T-helper 9 cell (primary cell): ENCODE measurements at places on chromosomes 7 and 10.

DNA sequence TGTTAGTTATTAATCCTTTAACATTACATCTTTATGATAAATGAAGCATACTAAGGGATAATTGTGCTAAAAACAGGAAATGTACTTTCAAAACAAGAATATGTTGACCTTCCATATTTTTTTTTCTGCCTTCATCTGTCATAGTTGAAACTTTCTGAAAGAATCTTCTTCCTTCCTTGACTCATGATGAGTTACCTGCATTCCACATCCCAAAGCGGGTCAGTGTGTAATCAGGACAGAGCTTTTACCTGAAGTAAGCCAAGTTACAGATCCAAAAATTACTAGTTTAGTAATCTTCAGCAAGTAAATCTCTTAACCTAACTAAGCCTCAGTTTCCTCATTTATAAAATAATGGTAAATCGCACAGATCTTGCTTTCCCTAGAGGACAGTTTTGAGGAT, 13.4 kb upstream of the ARL4A start:
- DNase-seq = no peak

DNA sequence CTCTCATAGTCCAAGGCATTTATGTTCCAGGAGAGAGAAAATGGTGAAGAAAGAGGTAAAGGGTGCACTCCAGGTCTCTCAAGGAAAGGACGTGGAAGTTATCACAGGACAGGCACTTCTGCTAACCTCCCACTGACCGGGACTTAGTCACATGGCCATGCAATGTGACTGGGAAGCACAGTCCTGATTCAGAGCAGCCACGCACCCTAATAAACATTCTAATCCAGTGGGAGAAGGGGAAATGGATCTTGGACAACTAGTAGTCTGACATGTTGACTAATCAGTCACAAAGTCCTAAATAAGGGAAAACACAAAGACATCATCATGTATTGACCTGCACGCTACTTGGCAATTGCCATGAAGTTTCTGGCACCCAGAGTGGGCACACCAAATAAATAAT, 417.5 kb upstream of the ZMIZ1 start:
- DNase-seq = no peak

GRCh38 chr10:12909836-12910185, 91.7 kb downstream of the CCDC3 start:
- no peak for DNase-seq

- no peak for DNase-seq
These were observed 608.2 kb downstream of the GALNT17 start for GRCh38 chr7:71740174-71740560.

GRCh38 chr10:8379906-8380832, 325.7 kb downstream of the GATA3 start:
- DNase-seq = no peak

DNA sequence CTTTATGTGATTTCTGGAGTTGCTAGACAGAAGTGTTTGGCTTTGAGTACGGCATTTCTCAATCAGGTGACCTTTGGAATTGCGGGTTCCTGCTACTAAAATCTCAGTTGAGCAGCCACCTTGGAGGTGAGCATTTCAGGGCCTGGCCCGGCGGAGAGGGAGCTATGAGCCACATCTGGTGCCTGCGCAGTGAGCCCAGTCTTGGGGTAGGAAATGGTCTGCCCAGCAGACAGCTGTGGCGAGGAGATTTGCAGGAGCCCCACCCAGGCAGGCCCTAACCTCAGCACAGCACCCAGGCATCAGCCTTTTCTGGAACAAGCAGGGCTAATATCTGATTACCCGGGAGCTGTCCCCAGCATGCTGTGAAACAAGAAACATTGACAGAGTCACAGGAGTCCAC, 547.9 kb upstream of the FOXK1 start:
- no peak for DNase-seq

DNA sequence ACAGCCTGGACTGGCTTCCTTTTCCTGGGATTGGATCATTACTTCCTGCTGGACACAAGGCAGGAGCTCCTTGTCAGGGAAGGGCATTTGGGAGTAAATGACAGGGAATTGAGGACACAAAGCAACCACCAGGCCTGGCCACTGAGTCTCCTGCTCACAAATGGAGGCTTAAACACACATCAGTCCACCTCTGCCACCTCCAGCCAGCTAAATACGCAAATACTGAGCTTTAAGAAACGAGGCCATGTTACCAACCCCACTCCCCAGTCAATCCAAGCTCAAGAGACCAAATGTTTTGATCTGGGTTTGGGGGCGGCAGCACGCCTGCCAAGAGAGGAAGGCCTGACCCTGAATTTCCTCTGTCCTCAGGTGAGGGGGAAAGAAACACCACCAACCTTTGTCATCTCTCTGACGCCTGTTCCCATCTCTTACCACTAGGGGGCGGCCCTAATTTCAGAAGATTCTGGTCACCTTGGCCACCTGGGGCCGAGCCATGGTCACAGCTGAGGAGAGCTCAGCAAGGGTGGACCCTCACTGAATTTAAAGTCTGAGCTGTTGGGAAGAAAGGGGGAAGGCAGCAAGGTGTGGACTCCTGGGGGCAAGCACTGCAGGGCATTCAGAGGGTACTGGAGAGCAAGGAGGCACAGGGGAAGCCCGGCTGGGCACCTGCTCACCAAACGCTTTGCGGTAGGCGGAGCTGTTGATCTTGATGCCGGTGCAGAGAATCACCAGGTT, 16.5 kb downstream of the AIFM2 start:
- peak; percentile 40 for DNase-seq

GRCh38 chr7:32892521-32893206, 1.1 kb upstream of the KBTBD2 start:
- peak; percentile 21 for DNase-seq

DNA sequence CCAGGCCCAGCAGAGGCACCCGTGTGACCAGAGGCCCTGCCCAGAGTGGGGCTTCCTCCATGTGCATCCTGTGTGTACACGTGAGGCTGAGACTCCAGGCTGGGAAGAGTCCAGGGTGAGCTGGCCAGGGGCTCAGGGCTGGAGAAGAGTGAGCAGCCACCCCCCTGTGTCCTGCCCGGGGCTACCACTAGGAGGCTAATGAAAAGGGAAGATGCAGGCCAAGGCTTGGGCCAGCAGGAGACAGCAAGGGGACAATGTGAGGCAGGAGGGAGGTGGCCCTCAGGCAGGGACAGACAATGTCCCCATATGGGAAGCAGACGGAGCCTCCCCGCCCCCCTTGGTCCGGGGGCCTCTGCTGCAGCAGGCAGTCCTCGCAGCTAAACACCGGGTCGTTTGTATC, 102.0 kb downstream of the HIF1AN start:
- no peak for DNase-seq

DNA sequence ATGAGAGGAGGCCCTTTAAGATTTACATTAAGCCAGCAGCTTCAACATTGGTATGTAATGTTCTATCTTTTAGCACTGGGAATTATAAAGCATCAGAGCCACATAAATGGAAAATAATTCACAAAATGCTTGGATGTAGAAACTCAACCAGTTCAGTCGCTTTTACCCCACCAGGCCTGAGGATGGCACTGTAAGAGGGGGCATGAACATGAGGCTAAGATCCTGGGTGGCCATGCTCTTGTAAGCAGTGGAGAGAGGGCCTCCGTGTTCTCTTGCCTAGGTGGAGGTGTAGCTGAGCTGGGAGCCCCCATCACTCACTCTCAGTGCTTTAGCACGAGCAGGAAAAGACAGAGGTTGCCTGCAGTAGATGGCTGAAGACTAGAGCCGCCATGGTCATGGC, 238.8 kb downstream of the FANK1 start:
- no peak for DNase-seq

GRCh38 chr7:121954803-121955202, 81.8 kb downstream of the PTPRZ1 start:
- no peak for DNase-seq

GRCh38 chr7:152142976-152143595, 117.6 kb downstream of the GALNT11 start:
- no peak for DNase-seq

DNA sequence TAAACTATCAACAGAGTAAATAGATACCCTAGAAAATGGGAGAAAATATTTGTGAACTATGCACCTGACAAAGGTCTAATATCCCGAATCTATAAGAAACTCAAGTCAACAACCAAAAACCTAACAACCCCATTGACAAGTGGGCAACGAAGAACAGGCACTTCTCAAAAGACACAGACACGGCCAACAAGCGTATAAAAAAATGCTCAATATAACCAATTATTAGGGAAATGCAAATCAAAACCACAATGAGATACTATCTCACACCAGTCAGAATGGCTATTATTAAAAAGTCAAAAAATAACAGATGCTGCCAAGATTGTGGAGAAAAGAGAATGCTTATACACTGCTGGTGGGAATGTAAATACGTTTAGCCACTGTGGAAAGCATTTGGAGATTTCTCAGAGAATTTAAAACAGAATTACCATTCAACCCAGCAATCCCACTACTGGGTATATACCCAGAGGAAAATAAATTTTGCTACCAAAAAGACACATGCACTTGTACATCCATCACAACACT, 63.2 kb upstream of the CAV2 start:
- no peak for DNase-seq

GRCh38 chr7:28661826-28662595, 249.7 kb downstream of the CREB5 start:
- no peak for DNase-seq

DNA sequence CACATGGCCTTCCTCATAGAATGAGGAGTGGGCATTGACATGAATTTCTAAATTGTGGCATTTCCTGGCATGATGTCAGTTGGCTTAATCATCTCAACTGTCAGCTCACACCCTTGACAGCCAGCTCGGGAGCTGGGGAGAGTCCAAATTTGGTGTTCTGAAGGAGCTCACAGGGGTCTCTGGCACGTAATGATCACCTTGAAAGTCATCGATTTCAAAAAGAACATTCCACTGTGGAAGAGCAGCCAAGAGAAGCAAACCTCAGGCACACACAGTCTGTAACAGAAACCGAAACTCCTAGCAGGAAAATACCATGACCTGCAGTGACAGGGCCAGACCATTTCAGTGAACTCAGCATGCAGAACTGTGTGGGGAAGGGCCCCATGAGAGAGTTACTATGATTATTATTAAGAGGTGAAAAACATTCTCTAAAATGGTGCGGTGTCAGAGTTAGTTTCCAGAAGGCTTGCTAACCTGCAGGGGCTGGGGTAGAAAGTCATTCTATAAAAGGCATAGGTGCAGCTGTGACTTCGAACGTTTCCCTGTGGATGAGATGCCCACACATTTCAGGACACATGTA, 26.4 kb upstream of the KLF6 start:
- DNase-seq = no peak

GRCh38 chr7:44196450-44196872, 4.3 kb upstream of the YKT6 start:
- DNase-seq = no peak

- DNase-seq = no peak
These were observed 21.7 kb upstream of the ADRB1 start for GRCh38 chr10:114021717-114022680.

DNA sequence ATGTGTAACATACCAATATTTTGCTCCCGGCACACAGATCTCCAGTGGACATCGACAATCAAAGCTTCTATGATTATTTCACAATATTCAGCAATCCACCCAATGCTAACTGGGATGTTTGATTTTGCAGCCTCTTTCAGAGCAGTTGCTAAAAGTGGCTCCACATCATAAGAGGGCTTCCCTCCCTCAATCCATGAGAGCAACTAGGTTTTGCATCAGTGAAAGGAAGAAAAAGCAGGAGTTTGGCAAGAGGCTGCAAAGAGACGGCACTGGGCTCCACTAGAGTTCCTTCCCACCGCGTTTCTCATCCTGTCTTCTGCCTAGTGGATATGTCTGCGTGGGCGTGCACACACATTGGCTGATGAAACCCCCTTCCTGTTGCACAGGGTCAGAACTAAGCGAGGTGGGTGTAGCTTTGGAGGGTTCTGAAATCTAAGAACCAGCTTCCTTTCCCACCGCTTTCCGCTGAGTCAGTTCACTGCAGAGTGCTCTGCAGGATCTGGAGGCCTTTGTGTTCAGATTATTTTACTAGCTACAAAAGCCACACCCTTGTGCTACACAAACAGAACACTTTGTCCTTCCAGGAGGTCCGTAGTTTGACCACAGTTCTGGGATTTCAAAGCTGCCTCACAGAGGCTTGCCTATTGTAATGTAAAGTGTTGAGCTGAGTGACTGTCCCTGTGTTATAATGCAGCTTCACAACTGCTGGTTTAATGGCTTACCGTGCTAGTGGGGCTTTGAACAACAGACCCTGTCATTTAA, 28.1 kb downstream of the ARL4A start:
- DNase-seq = no peak

DNA sequence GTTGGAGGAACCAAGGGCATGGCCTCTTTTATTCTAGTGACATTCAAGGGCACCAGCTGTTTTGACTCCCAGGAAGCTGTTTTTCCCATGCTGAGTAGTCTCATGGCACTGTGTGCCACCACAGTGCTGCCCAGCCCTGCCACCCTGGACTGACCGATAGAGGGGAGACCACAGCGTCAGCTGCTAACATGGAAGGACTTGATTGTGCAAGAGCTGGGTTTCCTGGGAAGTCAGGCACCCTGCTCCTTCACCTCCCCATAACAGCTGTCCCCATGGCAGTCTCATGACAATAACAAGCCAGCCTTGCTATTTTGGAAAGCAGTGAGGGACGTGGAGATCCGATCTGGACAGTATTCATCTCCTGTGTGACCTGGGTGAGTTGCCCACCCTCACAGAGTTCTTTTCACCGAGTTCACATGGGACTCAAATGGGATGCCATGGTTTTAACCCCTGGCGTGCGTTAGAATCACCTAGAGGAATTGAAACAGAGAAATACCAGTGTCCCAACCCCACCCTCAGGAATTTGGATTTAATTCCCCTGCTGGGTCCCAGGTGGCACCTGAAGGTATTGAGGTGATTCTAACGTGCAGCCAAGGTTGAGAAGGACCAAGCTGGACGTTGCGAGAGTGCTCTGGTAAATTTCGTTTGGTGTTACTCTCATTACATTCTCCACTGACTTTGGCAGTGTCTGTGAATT, 174.8 kb downstream of the CELF2 start:
- no peak for DNase-seq

DNA sequence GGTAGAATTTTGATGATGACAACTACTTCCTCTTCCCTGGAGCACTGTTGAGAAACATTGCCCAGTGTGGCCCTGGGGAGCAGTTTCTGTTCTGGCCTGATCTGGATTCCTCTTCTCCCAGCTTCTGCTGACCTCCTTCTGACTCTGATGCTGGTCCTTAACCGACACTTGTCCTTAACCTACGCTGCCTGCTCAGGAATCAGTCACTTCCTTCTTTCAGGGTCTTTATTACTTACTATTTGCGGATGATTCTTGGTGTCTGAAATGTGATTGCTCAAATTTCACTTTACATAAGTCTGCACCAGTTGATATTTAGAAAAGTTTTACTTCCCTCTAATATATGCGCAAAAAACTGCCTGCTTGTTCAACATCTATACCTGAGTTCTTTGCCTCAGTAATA, 164.1 kb downstream of the PTEN start:
- DNase-seq = no peak
